Temporal lobe (tissue), 4 donors: ENCODE measurements at places on chromosomes 16 and 17. TPM values are rescaled to one million over a fixed set of nuclear protein-coding genes. Genes with fewer than 3 reads are reported as not detected.

UMOD gene
- total RNA-seq, result not detected

NACA2 gene
- not detected for total RNA-seq

MPV17L gene
- 8.1 TPM for total RNA-seq

HBQ1 gene
- 3.4 TPM for total RNA-seq

KCNH4 gene
- total RNA-seq, result 0.74 TPM

OR2C1 gene
- 0.49 TPM for total RNA-seq
